Activated CD8-positive, alpha-beta memory T cell treated with anti-CD3 and anti-CD28 coated beads for 1 hour (primary cell): ENCODE measurements at places on chromosomes 1 and 21.

GRCh38 chr1:225772848-225773247 lies 4.8 kb upstream of the SRP9 start:
- no peak for DNase-seq

DNA sequence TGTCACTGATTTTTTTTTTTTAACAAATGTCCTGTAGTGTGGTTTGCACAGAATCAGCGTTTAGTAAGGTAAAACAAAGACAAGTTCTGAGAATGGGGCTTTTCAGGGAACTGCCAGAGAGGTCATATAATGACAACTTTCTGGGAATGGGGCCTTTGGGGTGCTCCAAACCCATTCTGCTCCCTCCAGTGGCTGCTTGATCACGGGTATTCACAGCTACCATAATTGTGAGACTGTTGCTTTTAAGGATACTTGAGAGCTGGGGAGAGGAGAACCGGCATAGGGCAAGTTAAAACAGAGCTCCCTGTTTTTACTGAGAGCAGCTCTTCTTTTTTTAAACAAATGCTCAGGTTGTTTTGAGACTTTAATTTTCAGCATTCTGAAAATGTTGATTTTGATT lies 48.2 kb downstream of the CYP2J2 start:
- DNase-seq, result no peak

DNA sequence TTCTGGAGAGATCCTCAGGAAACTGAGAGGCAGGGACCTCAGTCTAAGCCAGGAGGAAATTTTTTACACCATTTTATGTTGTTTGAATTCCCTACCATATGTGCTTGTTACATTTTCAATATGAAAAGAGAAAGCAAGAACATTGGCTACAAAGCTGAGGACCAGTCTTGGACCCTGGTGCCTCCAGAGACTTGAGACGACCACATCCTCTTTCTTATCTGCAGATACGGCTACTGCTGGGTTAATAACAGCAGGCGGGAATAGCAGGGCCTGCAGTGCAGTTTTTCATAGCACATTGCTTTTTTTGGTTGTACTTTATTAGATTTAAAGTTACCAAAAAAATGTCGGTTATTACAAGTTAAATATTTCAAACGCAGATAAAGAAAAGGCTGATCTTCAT lies 3.9 kb downstream of the KDM4A start:
- DNase-seq, result no peak

GRCh38 chr1:41762251-41762650 lies 156.5 kb downstream of the HIVEP3 start:
- DNase-seq, result no peak

GRCh38 chr1:18651713-18652112 lies 21.1 kb downstream of the PAX7 start:
- DNase-seq, result no peak

DNA sequence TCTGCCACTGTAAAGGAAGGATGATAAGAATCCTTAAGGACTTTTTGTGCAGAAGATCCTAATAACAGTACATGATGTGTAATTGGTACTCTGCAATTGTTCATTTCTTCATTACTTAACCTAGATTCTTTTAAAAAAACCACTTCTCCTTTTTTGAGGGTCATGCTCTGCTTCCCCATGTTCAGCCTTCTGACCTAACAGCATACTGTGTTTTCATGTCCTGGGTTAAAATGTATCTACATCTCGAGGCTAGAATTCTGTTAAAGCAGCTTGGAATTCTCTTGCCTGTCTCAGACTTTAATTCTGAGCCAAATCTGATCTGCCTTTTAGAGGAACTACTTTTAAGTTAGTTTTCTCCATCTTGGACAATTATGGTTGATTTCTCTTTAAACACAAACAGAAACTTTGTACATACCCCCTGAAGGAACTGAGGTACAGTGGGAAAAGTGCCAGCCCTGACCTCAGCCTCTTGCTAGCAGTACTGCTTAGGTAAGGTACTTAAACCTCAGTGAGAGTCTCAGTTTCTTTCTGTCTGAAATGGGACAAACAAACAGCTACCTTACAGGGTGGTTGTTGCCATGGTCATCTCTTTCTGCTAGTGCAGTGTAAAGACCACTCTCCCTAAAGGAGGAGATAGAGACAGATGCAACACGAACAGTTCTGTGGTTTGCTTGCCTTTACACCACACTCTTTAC lies 103.2 kb upstream of the DYNLT5 start:
- no peak for DNase-seq

DNA sequence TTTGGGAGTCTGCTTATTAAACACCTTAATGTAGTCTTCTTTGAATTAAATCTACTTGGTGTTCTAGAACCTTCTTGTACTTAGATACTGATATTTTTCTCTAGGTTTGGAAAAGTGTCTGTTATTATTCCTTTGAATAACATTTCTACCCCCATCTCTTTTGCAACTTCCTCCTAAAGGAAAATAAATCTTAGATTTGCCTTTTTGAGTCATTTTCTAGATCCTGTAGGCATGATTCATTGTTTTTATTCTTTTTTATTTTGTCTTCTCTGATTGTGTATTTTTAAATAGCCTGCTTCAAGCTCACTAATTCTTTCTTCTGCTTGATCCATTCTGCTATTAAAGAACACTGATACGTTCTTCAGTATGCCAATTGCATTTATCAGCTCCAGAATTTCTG lies 155.9 kb upstream of the NEGR1 start:
- no peak for DNase-seq

DNA sequence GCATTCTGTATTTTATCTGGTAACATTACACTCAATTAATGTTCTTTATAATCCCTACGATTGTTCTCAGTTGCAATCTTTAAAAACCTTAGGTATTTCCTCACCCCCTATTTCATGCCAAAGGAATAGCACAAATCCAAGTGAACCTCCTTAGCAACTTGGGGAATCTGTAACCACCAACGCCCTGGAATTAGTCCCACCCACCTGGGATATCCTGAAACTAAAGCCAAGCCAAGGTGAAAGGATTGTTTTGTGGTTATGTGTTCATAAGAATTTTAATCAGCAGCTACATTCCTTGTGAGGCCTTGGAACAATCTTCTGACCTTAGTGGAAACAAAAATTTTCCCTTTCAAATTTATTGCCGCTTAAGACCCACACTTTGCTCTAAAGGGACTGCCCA lies 908.7 kb downstream of the TTLL7 start:
- DNase-seq, result no peak

DNA sequence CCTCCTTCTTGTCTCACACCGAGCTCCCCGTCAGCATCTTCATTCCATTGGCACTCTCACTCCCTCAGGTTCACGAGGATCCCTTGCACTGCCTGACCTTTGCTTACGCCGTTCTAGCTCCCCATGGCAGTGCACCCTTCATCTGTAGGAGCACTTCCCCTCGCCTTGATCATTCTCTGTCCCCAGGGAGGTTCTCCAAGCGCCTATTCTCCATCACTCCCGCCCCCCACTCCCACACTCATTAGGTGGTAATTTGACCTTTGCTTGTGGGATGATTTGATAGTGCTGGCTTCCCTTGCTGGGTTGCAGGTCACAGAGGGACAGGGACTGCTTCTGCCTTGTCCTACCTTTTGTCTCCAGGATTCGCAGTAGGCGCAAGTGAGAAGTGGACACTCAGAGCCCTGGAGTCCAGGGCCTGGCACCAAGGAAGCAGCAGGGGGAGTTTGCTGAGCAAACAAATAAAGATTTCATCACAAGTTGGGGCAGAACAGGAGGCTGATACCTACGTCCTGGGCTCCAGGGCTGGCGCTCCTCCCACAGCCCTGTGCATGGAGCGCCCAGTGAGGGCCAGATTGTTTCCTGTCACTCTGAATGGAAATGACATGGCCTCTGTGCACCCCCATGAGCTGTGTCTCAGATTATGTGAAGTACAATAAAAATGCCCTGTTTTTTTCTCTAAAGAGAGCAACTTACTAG lies 82.0 kb upstream of the RUNX3 start:
- DNase-seq, result no peak

DNA sequence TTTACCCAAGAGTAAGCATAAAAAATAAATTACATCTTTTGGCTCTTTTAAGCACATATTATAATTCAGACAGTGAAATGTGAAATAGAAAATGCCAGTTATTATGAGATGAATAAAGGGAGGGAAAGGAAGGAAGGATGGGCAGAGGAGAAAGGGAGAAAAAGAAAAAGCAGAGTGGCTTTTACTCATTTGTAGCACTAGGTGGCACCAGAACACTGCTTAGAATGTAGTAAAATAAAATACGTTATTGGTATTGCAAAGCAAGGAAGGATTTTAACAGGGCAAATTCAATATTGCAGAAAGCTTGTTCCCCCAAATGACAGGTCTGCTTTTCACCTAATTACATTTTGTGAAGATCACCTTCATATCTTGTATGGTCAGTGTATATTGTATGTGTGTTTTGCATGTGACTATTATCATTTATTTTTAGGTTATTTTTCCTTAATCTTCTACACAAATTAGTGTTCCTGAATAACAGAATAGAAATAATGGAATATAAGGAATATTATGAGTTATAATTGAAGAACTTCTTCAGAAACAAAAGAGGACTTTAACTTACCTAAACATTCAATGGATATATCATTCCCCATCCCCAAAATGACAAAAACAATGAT lies 9.1 kb upstream of the PCNX2 start:
- DNase-seq, result no peak

DNA sequence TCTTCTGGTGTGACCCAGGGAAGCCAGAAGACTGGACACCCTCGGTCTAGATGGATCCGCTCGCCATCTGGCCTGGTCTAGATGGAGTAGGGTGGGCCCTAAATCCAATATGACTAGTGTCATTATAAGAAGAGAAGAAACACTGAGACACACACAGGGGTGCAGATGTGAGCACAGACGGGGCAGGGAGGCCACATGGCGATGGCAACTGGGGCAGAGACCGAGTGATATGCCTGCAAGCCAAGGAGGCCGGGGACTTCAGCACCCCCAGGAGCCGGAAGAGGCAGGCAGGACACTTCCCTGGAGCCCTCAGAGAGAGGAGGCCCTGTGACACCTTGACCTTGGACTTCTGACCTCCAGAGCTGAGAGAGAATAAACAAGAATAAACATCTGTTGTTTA lies 5.6 kb upstream of the TFF3 start:
- DNase-seq, result no peak

DNA sequence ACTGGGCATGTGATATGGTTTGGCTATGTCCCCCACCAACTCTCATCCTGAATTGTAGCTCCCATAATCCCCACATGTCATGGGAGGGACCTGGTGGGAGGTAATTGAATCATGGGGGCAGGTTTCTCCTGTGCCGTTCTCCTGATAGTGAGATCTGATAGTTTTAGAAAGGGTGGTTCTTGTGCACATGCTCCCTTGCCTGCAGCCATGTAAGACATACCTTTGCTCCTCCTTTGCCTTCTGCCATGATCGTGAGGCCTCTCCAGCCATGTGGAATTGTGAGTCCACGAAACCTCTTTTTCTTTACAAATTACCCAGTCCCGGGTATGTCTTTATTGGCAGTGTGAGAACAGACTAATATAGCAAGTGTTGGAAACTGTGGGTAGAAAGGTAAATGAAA lies 99.5 kb upstream of the HMCN1 start:
- DNase-seq, result no peak

DNA sequence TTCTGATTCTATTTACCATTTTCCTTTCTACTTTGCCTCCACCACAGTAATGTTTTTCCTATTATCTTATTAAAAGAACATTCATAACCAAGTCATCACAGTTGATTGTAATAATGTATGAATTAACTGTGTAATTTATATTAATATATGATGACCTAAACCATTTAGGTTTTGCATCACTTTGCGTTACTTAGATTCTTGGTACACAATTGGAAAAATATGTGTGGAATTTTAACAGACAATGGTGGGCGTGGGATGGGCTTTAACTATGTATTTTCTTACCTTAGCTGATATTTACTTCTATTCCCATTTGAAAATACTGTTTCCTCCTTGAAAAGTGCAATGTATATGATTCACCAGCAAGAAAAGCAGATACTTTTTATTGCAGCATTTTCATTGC lies 3.6 kb downstream of the KRTAP21-3 start:
- no peak for DNase-seq

DNA sequence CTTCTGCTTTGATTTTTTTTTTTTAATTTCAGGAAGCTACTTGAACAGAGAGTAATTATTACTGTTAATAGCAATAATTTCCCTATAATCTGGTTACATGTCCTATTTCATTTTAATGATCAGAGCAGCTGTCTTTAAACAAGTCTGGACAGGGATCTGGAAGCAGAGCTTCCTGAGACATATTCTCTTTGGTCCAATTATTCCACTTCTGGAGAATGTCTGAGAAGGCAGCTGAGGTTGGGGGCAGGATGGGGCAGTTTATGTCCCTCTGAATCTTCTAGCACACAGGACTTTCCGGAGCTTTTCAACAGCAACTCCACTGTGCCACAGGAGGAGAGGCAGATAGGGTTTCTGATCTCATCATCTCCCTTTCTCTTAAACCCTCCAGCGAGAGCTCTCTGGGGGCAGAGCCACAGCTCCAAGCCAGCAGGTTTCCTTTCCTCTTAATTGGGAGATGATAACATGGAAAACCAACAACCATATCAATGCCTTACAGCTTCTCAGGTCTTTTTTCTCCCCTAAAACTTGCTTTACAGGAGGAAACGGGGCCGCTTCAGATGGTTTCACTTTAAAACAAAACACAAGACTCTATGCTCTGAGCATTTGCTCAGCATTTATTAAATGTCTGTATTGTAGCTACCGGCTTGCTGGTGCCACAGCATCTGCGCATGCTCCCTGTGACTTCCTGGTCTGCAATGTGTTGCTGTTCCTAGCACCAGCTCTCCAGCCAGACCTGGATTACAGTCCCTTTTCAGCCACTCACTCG lies 425.7 kb upstream of the USP24 start:
- no peak for DNase-seq

- DNase-seq, result no peak
These were observed 8.8 kb upstream of the PLXNA2 start for GRCh38 chr1:208252836-208253576.

- no peak for DNase-seq
These were observed 784 bp upstream of the KCND3 start for GRCh38 chr1:111990026-111990877.

DNA sequence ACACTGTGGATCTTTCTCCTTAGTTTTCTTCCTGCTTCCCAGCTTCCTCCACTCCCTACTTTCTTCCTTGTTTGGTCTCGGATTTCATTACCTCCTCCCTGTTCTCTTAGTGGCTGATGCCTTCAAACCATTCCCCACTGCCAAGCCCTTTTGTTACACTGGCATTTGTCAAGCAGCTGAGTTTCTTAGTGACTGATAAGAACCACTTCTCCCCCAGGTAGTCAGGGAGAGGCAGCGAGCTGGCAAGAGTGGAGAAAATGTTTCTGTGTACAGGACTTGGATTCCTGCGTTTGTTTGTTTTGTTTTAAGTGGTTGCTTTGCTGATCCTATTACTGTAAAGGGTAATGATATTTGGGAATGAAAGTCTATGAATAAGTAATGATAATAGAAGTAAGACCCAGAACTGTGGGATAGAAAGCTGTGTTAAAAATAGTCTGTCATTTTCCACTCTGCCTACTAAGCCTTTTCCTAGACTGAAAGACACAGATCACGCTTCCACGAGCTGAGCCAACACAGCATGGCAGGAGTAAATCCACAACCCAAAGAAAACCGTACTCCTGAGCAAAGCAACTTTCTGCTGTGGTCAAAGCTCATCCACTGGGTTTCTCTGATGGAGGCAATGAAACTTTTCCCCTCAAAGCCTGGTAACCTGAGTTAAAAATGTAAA lies 10.1 kb upstream of the SERTAD4 start:
- no peak for DNase-seq
